RPMI7951 (cell line): ENCODE measurements at places on chromosomes 3 and 15. TPM values are rescaled to one million over a fixed set of nuclear protein-coding genes. Genes with fewer than 3 reads are reported as not detected.

GRCh38 chr3:70646635-70647034, 334.2 kb upstream of the MDFIC2 start:
- no peak for DNase-seq

GRCh38 chr15:92682741-92683510, 27.4 kb upstream of the FAM174B start:
- DNase-seq: peak; percentile 7

DNA sequence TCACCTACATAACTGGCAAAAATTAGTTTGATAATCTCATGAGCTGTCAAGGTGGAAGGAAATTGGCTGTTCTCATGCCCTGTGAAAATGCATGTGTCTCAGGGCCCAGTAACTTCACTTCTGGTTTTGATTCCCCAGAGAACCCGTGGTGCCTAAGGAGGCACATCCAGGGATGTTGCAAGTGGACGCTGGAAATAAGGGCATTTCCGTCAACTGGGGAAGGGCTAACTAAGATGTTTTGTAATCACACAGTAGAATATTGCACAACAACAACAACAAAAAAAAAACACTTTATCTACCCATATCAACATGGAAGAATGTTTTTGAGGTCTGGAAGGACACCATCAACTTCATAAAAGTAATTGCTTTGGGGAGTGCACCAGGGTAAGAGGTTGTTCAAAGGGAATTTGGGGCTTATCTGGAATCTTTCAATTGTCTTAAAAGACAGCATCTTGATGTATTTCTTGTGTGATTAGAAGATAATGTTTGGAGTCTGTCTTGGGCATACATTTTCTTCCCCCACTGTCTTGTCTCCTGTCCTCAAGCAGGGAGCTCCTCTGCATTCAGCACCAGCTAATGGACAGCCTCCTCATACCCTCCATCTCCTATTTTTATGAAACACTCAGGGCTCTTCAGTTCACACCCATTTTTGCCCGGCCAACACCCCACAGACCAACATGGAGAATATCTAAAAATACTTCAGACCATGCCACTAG, 37.2 kb upstream of the PRR20G start:
- DNase-seq: no peak

DNA sequence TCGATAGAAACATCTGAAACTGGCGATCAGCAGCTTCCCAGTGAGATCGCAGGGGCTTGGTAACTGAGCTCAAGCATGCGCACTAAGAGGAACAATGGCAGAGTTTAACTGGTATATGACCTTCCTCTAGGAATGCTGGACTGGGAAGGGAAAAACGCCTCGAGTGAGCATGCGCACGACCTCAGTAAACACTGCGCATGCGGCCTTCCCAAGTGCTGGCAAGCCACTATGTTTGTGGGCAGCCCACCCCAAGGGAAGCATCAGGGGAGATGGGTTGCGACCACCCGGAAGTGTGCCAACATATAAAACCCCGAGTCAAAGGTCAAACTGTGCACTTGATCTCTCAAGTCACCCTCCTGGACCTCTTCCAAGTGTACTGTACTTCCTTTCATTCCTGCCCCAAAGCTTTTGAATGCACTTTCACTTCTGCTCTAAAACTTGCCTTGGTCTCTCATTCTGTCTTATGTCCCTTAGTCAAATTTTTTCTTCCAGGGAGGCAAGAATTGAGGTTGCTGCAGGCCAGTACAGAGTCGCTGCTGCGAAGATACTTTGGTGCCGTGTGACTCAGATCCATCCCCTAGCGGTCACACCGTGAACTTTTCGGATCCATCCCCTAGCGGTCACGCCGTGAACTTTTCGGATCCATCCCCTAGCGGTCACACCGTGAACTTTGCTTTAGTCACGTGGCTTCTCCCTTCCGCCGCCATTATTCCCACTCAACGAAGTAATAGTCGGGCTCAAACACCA, 243.3 kb downstream of the FAM43A start:
- no peak for DNase-seq

DNA sequence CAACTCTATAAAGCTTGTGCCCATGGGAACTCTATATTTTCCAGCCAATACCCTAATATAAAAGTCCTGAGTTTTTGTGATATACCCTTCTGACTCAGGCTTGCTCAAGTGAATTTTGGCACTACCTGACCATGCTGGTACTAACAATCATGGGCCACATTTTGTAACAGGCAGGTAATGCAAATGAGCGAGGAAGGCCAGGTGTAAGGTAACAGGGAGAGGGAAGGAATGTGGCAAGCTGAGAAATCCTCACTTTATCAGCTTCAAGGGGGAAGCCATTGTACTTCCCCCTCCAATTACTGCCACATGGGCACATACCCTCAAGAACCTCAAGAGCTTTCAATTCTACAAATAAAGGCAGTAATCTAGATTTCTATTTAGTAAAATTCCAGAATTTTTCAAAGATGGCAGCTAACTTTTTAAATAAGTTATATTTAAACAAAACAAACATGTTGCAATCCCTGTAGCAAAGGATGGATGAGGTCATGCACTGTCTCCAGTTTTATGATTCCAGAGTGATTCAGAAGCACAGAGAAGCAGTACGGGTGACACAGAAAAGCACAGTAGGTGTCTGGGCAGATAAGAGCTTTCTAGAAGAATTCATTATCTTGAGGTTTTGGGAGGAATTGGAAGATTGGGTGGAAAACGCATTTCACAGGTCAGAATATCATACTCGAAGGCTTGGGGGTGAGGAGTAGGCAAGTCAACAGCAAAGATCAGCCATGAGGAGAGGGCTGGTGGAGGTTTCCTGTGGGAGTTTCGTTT, 87.6 kb downstream of the FOXP1 start:
- peak; percentile 79 for DNase-seq

DNA sequence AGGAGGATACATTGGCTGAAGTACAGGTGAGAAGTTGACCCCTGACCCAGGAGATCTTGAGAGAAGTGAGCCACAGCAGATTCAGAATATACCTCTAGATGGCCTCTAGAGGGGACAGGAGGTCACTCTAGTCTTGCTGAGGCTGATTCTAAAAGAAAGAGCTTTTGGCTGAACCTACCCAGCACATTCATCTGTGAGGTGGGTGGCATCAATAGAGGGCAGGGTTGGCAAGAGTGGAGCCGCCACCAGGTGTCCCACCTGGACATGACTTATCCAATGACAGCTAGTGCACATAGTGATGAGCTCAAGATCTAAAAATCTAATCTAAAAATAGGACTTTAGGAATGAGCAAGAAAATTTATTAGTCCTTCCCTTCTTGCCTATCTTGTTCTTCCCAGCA, 51.6 kb downstream of the CYP19A1 start:
- DNase-seq: no peak

GRCh38 chr3:113018536-113019181, 27.9 kb downstream of the GTPBP8 start:
- DNase-seq: peak; percentile 18

DNA sequence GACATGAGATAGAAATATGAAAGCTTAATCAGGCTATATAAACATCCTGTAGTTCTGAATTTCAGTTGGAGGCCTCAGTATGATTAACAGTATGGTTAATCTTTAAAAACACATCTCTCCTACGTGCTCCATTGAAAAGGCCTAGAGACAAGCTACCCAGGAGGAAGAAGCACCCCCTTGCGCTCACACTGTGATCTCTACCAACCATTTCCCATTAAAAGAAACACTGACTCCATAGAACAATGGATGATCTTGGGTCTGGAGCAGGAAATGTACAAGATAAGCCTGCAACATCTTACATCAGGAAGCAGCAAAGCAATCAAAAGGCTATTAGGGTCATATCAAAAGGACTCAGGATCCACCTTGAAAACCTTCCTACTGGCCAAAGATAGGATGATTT, 3.4 kb upstream of the EOGT start:
- DNase-seq: no peak

DNA sequence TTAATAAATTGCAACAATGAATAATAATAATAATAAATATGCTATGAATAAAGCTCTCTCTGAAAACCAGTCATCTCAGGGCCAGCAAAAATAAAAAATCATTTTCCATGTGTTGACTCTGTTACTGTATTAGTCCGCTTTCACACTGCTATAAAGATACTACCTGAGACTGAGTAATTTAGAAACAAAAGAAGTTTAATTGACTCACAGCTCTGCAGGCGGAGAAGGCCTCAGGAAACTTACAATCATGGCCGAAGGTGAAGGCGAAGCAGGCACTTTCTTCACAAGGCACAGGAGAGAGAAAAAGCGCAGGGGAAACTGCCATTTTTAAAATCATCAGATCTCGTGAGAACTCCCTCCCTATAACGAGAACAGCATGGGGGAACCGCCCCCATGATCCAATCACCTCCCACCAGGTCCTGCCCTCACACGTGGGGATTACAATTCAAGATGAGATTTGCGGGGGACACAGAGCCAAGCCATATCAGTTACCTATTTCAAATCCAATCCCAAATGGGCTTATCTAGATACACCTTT, 224.1 kb downstream of the IGSF11 start:
- peak; percentile 28 for DNase-seq

DNA sequence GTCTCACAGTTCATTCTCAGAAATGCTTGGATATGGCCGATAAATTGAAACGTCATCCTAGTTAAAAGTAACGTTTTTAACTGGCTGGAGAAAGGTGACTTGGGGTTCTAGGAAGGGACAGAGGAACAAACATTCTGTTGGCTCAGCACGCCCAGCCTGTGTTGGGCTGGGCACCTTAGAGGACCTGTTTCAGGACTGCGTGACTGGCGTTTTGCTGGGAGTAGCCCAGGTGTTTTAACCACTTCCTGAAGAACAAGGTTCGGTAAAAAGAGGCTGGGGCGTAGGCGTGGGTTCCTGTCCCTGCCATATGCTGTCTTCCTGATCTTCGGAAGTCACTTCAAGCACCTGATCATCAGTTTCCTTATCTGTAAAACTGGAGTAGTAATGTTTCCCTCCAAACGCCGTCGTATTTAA, 1.1 kb upstream of the TLNRD1 start:
- DNase-seq: no peak

GRCh38 chr3:43389388-43390254, 103.3 kb downstream of the SNRK start:
- DNase-seq: peak; percentile 67

GRCh38 chr3:7760718-7761117, 740.9 kb upstream of the LMCD1 start:
- no peak for DNase-seq

GRCh38 chr15:96038650-96039049, 291.9 kb upstream of the NR2F2 start:
- no peak for DNase-seq

- no peak for DNase-seq
Measured at GRCh38 chr3:59277201-59277600, 227.4 kb upstream of the CFAP20DC start.

DNA sequence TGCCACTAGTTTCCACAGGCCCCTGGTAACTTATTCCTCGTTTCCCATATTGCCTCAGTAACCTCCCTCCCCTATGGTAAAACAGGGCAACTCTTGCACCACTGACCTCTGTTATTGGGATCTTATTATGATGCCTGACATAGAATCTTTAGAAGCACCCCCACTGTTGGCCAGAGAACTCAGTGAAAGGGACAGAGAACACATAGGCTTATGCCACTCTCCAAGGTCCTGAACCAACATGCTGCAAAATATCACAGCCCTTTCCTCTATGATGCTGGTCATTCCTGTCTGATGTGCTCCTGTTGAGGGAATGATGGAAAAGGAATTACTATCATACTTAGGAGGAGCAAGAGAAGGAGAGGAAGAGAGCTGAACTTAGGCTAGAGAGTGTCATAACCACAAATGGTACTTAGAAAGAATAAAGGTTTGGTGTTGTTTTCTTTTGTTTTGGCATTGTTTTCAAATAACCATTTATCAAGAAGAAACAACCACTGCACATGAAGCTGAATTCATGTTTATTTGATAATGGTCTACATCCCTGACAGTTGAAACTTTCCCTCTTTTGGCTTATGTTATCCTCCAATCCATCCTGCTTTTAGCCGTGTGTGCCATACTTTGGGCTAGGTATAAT, 330.2 kb downstream of the EPHB1 start:
- peak; percentile 40 for DNase-seq

DNA sequence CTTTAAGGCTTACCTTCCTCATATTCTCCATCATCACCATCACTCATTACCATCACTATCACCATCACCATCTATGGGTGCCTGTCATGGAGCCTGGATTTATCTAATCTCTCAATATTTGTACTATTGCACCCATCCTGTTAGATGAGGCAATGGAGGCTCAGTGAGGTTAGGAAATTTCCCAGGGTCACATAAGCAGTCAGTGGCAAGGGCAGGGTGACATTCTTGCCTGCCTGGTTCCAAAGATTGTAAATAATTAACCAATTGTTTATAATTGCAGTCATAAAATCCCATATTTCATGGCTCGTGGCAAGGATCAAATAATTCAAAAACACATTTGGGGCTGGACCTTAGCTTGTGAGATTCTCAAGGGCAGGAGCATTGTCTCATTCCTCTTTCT, 55.2 kb downstream of the MGLL start:
- DNase-seq: no peak

GRCh38 chr3:38725726-38726419, 76.4 kb upstream of the SCN5A start:
- DNase-seq: peak; percentile 32

GRCh38 chr3:176633511-176633910, 563.8 kb downstream of the TBL1XR1 start:
- DNase-seq: no peak

DNA sequence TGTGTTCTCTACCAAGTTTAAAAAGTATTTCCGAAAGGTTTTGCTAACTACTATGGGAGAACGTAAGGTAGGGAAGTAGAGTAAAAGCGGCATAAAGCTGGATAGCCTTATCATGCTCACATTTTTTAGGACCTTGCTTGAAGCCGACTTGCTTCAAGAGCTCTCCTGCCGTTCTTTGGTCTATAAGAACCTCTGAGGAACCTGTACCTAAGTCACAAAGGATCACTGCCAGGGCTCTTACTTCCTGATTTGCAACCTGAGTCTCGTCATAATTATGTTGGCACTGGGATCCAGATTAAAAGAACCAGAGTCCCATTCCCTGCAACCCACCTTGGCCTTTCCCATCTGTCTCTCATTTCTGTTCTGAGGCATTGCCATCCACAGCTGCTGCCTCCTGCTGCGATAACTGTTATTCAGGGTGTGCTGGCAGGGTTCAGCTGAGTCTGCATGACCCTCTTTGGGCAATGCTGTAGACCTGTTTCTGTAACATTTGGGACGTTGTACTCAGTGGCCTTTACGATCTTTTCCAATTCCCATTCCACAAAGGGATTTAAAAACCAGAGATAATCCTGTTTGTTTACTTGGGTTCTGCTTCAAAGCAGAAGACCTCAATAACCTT, 131.0 kb upstream of the UMPS start:
- no peak for DNase-seq

- DNase-seq: peak; percentile 22
Measured at GRCh38 chr3:31534065-31534425, 1.3 kb downstream of the STT3B start.

GRCh38 chr3:197793247-197793646, 2.2 kb downstream of the LRCH3 start:
- DNase-seq: peak; percentile 39

Gene THAP10
- total RNA-seq: 8.4 and 9.0 TPM in 2 replicates

Gene DUSP7
- 16.9 and 18.5 TPM in 2 replicates for total RNA-seq

Gene PLA2G4E
- total RNA-seq: not detected in 2 replicates

Gene SPPL2A
- total RNA-seq: 117 and 125 TPM in 2 replicates

Gene TNFSF10
- total RNA-seq: 8.3 and 11.7 TPM in 2 replicates

Gene GOLGA8T
- not detected in 2 replicates for total RNA-seq

Gene P3H2
- total RNA-seq: 17.1 and 32.9 TPM in 2 replicates

Gene C3orf70
- 8.2 and 8.4 TPM in 2 replicates for total RNA-seq

Gene NT5DC2
- 130 and 180 TPM in 2 replicates for total RNA-seq
